ENCODE measurements at places on chromosomes 4 and X.

DNA sequence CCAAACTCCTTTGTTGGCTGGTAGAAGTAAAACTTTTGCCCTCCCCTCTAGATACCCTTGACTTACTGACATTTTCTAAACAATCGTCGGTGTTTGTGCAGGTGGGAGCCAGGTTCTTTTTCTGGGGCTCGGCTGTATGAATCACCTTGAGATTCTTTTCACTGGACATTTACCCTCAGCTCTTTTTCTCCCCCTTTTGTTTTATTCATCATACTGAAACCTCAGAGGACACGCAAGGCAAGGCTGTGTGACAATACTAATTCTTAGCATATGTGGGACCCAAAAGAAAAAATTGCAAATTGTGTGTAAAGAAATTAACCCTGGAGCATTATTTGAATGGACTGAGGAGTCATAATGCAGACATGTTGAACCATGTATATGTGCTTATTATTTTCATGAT is 194.0 kb downstream of the PCDH19 start:
- DNase-seq = no peak

- DNase-seq = no peak
These were observed 86.1 kb downstream of the SOWAHB start for GRCh38 chr4:76811604-76812412.

GRCh38 chr4:184792950-184793555 is 32.7 kb downstream of the ACSL1 start:
- no peak for DNase-seq

DNA sequence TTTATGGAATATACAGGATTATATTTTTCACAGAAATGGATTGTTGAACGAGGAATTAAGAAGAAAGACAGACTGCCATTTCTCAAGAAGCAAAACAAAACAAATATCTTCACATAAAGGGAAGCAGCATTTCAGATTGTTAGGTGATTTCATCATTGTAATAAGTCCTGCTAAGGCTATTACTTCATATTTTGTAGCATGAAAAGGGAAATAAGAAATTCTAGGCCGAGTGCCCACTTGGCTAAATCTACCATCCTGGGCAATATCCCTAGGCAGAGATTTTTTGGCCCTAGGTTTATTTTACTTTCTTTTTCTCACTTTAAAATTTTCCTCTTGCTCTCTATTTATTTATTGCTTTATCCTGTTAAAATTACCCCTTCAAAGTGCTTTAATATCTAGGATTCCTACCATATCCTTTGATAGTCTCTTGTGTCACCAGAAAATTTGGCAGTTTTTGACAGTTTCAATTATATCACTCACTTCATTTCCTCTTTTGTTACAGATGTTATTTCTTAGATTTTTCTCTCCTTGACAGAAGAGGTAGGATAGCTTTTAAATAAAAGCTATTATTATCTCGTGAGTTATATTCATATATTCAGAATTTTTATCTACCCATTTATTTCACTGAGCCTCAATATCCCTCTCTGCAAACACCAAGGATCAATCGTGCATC is 142.3 kb downstream of the PDGFC start:
- no peak for DNase-seq

DNA sequence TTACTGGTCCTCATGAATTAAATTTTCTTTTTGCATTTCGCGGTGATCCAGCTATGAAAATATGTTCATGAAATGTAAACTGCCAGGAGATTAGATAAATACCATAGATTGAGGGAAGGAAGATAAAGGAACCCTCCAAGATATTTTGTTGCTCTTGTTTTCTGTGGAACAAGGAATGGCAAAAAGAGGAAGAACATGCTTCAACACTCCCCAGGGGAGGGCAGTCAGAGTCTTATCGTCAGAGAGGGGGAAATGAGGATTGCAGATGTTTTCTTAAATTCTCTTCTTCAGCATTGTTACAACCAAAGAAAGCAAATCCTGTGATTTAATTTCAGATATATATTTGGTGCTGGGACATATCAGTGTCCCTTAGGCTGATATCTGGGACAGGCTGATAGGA is 9.5 kb upstream of the SFRP2 start:
- no peak for DNase-seq

GRCh38 chr4:113666386-113667114 is 95.0 kb downstream of the CAMK2D start:
- no peak for DNase-seq

DNA sequence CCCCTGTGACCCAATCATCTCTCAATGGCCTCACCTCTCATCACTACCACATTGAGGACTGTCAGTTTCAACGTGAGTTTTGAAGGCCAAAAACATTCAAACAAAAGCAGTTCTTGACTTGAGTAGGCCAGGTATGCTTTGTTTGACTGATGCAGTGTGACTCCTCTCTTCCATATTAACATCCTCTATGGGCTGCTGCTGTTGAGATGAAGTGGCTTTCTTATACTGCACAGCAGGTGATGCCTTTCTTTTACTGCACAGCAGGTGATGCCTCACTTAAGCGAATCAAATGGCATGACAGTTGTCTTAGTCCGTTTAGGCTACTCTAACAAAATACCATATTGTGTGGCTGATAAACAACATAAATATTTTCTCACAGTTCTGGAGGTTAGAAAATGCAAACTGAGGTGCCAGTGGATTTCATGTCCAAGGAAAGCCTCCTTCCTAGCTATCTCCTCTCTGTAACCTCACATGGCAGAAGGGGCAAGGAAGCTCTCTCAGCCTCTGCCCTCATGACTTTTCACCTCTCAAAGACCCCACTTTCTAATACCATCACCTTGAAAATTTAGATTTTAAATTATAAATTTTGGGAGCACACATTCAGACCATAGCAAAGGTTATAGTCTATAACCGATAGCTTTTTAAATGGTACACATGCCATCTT is 2267.9 kb upstream of the AGA start:
- DNase-seq = no peak

GRCh38 chrX:129655547-129656249 is 942 bp upstream of the APLN start:
- DNase-seq = no peak

GRCh38 chr4:176671532-176671931 is 121.2 kb downstream of the VEGFC start:
- no peak for DNase-seq
